ENCODE measurements at places on chromosomes 4 and X.

DNA sequence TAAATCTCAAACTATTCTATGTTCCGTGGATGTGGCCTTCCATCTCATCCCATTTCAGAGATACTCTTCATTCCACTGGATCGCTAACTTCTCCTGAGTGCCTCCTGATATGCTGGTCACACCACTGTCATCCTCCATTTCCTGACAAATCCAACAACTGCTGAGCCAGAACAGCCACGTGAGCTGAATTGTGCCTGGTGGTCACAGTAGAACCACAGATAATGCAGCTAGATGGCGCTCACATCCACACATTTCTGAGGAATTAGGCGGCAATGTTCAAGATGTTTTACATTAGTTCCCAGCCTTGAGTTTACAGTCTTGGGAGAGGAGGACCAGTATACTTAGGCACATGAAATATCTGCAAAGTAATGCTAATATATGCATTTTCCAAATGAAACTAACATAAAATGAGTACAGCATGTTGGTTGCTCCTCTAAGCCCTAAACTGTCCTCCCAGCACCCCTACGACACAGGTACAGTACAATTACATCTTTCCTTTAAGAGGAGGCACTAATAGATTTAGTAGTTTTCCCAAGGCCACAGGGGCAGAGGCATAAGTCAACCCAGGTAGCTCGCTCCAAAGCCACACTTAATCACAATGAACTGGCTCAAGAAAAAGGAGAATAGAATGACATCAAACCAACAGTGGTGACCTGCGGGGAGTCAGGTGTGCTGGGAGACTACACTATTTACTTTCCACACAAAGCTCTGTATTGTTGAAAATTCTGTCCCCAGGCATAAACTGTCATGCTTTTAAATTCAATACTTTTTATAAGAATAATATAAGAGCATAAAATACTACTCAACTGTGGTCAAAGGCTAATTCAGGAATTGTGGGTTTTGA is 134.2 kb downstream of the CHIC2 start:
- DNase-seq: peak; percentile 93

DNA sequence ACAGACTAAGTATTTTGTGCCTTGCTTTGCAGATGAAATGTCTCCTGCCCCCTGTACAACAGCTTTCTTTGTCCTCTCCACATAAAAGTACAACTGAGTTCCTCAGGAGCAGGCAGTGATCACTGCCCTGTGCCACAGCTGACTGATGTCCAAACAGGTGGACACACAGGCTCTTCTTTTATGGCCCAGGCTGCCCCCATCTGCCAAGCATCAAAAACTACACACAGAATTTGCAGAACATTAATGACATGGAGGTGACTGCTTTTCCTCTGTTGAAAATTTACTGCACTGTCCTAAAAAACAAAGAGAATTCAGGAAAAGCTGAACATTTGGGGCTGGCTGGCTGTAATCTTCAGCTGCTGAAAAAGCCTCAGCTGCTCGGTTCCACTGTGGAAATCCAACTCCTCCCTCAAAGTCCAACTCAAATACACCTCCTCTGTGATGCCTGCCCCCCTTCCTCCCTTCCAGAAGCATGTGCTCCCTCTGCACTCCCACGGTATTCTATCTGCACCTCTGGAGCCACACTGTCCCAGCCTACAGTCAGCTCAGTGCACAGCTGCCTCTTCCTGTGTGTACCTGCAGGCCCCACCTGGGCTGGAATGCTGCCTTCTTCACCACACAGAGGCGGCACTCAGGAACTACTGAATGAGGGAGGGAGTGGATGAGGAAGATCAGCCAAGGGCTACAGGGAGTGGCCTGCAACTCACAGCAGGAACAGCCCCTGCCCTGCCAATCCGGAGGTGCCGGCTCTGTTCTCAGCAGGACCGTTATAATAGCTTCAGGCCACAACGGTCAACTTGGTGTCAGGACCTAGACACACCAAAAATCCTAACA is 10.3 kb downstream of the AFAP1 start:
- no peak for DNase-seq

DNA sequence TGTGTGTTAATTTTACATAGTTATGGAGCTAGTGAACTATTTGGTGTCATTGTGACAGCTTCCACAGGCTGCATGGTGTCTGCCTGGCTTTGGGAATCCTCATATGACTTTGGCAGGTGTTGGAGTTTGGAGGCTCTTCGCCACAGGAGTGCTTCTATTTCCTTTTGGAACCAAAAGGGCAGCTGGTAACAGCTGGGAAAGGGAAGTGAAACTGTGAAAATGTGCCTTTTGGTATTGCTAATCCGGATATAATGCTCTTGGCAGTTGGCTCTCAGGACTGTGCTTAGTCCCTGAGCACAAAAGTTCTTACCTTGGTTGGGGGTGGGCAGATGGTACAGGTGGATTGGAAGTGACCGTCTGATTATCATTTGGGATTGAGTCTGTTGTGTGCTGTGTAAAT is 18.1 kb downstream of the OFD1 start:
- no peak for DNase-seq

- no peak for DNase-seq
Observed at GRCh38 chr4:125956276-125956675, 641.5 kb downstream of the FAT4 start.

GRCh38 chr4:15976456-15977447 is 13.8 kb upstream of the FGFBP2 start:
- no peak for DNase-seq

DNA sequence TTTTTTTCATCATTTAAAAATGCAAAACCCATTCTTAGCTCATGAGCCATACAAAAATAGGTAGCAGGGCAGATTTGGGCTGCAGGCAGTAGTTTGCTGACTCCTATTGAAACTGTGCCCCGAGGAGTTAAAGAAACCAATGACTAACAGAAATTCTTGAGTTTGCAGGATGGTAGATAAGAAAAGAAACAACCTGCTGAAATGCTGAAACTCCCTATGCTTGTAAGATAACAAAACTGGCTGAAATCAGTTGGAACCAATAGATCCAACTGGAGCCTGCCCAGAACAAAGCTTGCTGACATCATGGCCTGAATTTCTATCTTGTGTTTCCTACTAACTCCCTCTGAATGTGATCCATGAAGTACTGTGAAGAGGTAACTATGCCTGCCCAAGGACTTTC is 68.6 kb downstream of the ANOS1 start:
- no peak for DNase-seq

GRCh38 chr4:169416997-169417396 is 146.2 kb upstream of the SH3RF1 start:
- DNase-seq: no peak

DNA sequence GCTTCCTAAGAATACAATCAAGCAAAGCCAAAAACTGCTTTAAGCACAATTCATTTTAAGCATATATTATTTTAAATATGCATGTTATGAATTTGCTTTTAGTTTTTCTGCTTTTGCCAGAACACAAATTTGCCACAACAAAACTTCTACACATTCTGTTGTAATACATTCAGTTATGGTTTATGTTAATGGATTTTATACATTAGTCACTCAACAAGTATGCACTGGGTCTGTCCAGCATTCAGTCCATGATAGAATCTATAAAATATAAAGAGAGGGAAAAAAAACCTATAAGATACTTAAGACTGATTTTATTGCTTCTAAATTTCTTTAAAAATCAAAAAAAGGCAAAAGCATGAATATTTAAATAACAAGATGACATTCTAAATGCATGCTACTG is 22.2 kb downstream of the IQCM start:
- no peak for DNase-seq

DNA sequence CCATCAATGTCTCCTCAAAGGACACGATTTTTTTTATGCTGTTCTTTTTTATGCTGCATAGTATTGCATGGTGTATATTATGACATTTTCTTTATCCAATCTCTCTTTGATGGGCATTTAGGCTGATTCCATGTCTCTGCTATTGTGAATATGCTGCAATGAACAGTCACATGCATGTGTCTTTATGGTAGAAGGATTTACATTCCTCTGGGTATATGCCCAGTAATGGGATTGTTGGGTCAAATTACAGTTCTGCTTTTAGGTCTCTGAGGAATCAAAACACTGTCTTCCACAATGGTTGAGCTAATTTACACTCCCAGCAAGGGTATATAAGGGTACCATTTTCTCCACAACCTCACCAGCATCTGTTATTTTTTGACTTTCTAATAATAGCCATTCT is 113.9 kb downstream of the GRIA3 start:
- DNase-seq: no peak

GRCh38 chr4:124694946-124695598 is 17.5 kb downstream of the ANKRD50 start:
- no peak for DNase-seq

- DNase-seq: no peak
Observed at GRCh38 chr4:36313301-36313700, 31.9 kb downstream of the DTHD1 start.

GRCh38 chr4:139978692-139979091 is 175.3 kb downstream of the MAML3 start:
- DNase-seq: no peak

- DNase-seq: no peak
Observed at GRCh38 chr4:8192748-8193738, 6.0 kb upstream of the SH3TC1 start.

DNA sequence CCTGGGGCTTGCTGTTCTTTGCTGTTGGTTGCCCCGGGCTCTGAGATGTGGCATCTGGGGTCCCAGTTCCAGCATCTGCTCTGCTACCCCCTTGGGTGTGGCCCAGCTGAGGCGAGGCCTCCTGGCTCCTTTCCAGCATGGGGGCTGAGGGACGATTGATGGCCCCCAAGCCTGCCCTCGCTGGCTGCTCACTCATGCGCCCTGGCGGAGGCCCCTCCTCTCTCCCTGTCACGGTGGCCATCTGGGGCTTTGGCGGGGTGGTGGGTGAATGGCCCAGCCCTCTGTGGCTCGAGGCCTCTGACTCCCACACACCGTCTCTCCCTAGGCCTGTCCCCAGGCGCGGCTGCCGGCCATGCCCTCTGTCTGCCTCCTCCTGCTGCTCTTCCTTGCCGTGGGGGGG is 1.8 kb downstream of the PLXNA3 start:
- no peak for DNase-seq

DNA sequence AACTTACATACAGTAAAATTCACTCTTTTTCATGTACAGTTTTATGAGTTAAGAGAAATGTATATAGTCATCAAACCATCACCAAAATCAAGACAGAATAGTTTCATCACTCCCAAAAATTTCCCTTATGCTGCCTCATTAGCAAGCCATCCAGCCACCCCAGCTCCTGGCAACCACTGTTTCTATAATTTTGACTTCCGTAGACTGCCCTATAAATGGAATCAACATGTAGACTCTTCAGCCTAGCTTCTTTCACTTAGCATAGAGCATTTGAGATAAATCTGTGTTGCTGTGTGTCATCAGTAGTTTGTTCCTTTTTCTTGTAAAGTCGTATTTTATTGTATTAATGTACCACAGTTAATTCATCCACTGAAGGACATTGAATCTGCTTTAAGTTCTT is 23.2 kb downstream of the HDX start:
- no peak for DNase-seq

DNA sequence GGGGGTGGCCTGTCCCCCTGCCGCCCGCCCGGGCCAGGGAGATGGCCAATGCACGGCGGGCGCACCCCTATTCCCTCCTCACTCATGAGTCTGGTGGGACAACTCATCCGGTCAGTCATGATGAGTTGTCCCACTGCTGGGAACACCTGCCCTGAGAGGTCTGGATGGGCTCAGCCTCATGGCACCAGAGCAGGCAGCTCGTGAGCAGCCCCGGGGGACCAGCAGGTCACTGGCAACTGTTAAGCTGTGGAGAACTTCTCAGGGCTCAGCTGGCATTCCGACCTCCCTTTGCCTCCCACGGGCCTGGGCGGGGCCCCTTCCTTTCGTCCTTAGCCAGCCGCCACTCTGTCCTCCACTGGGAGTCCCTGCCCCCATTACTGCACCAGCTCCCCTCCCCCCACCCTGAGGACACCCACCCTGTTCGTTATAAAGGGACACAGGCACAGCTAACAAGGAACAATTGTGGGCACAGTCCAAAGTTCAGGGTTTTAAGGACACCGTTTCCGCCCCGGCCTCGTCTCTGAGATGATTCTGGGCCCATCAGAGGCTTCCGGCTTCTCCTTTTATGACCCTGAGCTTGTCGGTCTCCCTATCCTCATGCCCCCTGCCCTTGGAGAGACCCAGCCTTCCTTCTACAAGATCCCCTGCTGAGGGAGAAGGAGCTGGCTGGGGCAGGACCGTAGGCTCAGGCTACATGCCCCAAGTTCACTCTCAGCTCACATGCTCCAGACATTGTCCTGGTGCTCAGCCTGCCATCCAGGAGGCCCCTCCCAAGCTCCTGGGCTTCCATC is 14.6 kb upstream of the KIAA0232 start:
- no peak for DNase-seq

DNA sequence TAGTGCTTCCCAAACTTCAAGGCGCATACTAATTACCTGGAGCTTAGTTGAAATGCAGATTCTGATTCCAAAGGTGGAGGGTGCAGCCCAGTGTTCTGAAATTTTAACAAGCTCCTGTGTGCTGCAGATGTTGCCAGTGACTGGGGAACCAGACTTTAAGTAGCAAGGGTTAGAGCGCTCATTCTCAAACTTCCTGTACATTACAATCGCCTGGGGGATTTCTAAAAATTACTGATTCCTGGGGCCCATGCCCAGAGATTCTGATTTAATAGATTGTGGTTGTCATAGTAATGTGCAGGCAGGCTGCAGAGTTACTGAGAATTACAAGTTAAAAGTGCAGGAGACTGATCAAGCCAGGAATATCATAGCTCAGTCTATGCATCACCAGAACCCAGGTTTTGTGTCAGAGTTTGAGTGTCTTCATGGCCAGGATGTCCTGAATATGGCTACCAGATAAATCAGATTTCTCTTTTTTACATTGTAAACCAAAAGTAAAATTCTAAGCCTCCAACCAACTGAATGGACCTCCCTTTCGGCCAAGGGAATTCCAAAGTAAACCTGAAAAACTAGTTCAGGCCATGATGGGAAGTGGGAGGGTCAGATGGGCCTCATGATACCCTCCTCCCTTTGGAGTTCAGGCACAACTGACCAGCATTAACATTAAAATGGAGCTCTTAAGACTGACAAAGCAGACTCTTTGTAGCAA is 121.6 kb downstream of the ATXN3L start:
- no peak for DNase-seq

DNA sequence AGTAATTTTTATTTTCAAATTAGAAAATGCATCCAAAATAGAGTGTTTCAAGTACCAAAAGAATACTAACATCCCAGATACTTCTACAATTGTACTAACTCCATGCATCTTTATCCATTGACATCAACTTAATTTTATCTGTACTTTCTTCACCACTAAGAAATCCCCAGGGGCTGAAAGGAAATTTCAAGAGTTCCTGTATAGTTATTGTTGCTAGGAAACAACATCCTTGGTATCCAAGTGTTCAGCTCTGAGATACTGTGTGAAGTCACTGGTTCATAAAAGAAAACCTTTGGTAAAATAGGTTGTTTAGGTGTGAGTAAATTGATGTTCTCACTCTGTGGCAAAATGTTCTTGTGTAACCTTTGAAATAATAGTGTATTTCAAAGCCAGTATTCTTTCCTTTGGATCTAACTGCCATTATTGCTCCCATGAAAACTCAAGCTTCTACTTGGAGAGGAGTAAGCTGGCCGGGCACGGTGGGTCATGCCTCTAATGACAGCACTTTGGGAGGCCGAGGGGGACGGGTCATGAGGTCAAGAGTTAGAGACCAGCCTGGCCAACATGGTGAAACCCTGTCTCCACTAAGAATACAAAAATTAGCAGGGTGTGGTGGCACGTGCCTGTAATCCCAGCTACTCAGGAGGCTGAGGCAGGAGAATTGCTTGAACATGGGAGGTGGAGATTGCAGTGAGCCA is 72.9 kb downstream of the COMMD8 start:
- DNase-seq: no peak

Data from HS-27A (cell line).